Endothelial cell of umbilical vein (primary cell): ENCODE measurements at places on chromosomes 4 and X.

GRCh38 chr4:81214144-81214880 lies 710 bp downstream of the PRKG2 start:
- no peak for DNase-seq

DNA sequence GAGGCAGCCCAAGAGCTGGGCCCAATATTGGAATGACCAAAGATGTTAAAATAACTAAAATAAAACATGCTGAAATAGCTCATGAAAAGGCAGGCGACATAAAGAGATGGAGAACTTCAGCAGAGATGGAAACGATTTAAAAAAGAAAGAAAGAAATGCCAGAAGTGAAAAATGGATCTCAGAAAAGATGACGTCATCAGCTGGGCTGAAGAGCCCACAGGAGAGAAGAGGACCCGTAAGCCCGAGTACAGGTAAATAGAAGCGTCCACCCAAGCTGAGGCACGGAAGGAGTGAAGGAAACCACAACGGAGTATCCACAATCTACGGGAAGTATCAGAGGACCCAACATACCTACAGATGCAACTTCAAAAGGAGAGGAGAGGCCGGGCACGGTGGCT lies 112.8 kb downstream of the AFAP1 start:
- no peak for DNase-seq

DNA sequence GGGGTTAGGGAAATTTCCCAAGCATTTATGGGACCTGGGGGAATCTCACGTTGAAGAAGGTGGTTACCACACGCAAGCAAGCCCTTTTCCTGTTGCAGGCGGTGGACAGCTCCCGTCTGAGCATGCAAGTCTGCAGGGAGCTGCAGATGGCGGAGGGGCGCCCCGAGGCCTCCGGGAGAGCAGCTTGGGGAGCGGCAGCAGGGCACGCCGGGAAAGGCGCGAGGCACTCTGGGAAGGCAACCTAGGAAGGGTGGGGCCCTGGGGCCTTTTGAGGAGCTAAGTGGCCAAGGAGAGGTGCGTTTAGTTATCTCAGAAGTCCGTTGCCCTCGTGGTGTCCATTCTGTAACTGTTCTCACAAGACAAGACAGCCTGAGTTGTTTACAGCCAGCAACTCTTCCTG lies 57.0 kb upstream of the SLC25A4 start:
- DNase-seq, result no peak

DNA sequence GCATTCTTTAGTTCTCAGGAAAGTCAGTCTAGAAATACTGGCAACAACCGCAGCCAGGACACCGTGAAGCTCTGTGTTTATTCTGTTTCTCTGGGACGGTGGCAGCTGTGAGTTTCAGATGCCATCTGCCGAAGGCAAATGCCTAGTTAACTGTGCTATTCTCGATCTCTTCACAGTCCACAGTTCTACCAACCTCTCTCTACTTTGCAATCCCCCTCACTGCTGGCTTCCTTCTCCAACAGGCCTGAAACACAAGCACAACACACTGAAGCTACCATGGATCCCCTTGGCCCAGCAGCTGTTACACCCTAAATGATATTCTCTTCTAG lies 118.8 kb downstream of the ZNF827 start:
- DNase-seq, result no peak

- no peak for DNase-seq
Measured at GRCh38 chr4:142493255-142494110, 352.6 kb downstream of the INPP4B start.

- DNase-seq, result no peak
Measured at GRCh38 chr4:182380771-182381181, 137.6 kb downstream of the TENM3 start.

GRCh38 chr4:47650584-47651130 lies 165.6 kb downstream of the ATP10D start:
- DNase-seq, result no peak

DNA sequence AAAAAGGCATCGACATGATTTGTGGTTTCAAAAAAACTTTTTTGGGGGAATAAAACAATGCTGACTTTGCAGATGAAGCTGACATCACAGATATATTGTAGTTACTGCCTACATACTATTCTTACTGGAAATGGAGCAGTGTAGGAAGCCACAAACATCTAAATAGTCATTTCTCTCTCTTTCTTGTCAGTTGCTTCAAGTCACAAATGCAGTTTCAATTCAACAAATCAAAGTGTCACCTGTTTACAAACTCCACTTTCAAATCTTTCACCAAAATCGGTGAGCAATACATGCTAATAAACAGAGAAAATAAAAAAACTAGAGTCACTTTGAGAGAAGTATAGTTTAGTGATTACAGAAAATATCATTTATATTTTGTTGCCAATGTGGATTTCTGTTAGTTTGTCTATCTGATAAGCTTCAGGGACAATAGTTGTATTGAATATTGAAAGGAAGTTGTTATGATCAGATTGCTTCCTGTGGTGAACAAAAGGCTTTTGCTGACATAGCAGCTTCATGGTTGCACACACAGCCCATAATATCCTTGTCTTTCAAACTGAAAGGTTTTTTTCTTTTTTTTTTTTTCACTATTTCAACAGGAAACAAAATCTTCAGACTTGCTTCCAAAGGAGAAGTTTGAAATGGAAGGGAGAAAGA lies 49.7 kb upstream of the PTPN13 start:
- no peak for DNase-seq

GRCh38 chr4:42915484-42915883 lies 23.0 kb downstream of the GRXCR1 start:
- DNase-seq, result no peak

DNA sequence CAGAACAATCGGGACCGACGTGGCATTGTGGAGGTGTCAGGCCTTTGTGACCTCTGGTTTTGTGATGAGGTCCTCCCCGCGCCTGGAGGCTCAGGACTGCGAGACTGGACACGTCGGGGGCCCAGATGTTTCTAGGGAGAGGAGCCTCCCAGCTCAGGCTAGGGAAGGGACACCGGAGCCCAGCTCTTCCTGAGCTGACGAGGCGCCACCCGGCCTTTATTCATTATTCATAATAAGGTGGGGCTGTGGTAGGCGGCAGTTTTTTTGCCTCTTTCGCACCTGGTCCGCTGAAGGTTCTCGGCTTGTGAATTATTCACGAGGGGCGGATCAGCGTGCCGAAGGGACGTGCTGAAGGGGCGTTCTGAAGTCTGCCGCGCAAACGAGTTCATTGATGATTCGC lies 2.3 kb upstream of the UBA1 start:
- DNase-seq, result peak; percentile 9

- DNase-seq, result no peak
Measured at GRCh38 chr4:45186249-45186648, 459.9 kb upstream of the GNPDA2 start.

GRCh38 chr4:173532725-173533511 lies 2.9 kb upstream of the HAND2 start:
- DNase-seq, result no peak
